ENCODE measurements at places on chromosomes 5 and 9.

GRCh38 chr5:159616952-159617351 lies 286.7 kb upstream of the IL12B start:
- DNase-seq = no peak

GRCh38 chr5:122219436-122220166 lies 90.3 kb downstream of the ZNF474 start:
- no peak for DNase-seq

GRCh38 chr5:154829589-154830218 lies 20.7 kb downstream of the FAXDC2 start:
- DNase-seq = peak; percentile 41

- no peak for DNase-seq
Measured at GRCh38 chr9:86494644-86495111, 140.5 kb upstream of the TUT7 start.

GRCh38 chr5:154258531-154259217 lies 68.1 kb downstream of the GALNT10 start:
- no peak for DNase-seq

GRCh38 chr5:168114444-168115017 lies 176.9 kb upstream of the WWC1 start:
- peak; percentile 23 for DNase-seq

DNA sequence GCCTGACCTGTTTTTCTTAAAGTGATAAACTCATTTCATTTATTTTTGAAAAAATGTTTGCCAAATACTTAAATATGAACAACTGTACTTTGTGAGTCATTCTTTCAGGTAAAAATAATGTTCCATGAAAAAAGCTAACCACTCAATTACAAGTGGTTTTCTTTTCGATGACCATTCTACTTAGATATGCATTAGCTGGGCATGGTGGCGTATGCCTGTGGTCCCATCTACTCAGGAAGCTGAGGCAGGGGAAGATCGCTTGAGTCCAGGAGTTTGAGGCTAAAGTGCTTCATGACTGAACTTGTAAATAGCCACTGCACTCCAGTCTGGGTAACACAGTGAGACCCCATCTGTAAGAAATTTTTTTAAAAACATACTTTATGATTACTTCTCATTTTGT lies 4.0 kb upstream of the WDR70 start:
- DNase-seq = no peak

DNA sequence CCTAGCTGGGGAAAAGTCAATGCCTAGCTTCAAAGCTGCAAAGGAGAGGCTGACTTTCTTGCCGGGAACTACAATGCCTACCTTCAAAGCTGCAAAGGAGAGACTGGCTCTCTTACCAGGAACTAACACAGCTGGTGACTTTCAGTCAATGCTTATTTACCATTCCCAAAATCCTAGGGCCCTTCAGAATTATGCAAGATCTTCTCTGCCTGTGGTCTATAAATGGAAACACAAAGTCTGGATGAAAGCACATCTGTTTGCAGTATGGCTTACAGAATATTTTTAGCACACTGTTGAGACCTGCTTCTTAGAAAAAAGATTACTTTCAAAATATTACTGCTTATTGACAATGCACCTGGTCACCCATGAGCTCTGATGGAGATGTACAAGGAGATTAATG lies 259.4 kb downstream of the PLK2 start:
- no peak for DNase-seq

DNA sequence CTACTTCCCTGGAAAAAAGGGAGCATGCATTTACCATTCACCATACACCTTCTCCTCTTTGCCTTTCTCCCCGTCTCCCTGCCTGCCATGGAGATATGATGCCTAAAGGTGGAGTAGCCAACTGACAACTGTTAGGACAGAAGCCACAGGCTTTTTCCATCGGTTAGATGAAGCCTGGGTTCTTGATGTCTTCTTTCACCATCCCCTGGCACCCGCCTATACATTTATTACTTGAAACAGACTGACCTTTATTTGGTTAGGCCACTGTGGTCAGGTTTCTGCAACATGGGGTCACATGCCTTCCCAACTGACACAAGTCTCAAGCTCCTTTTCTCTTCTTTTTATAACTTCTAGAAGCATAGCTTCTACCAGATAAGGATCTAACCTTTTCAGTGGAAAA lies 7.1 kb downstream of the LCP2 start:
- DNase-seq = no peak

DNA sequence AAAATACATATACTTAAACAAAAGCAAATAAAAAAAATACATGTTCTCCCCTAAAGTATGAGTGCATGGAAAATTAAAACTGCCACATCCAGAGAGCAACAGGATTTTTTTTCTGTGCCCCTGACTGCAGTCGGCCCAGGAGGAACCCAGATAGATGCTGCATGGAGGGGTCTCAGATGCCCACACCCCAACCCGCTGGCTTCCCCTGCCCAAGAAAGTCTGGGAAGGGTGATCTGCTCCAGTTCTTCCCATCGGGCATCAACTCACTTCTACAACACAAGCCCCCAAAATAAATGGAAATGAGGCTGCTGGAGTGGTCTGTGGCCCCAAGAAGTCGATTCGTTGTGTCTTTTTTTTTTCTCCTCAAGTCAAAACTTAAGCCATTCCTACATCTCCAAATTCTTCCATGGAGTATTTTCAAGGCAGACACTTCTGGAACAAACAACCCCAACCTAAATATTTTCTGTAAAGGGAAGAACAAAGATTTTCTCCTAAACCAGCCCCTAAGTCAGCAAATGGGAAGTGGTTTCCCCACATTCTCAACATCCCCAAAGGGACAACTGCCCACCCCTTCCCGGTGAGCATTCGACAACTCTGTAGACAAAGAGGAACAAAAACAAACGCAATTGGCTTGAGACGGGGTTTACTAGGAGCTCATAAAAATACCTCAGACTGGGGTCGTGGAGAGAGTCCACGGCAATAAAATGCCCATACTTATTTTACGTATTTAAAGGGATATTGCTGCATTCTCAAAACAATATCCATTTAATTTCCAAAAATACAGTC lies 46.7 kb downstream of the ROR2 start:
- DNase-seq = no peak

DNA sequence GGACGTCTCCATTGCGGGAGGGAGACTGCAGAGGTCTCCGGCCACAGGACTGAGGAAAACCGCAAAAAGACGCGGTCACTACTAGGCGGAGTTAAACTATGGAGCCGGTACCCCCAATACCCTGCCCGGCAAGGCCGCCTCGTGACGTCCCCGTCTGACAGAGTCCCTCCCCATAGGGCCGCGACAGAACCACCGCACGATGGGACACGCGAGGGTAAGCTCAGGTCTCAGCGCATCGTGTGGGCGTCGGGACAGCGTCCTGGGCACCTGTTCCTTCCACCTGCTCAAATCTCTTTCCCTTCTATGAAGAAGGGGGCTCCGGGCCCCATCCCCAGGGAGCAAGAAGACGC lies 35.2 kb upstream of the GLDC start:
- DNase-seq = peak; percentile 65

DNA sequence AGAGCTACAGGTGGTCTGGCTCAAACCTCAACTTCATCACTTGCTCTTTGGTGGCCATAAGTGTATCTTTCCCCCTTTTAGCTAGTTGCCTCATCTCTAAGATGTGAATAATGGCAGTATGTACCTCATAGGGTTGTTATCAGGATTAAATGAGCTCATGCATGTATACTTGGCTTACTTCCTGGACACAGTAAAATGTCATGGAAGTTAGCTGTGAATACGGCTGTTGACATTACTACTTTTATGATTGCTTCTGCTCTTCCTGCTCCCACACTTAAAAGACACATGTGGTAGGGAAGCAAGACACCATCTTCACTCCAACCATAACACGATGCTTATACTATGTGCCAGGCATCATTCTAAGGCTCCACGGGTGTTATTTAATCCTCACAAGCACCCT lies 114.5 kb upstream of the GPR151 start:
- no peak for DNase-seq

DNA sequence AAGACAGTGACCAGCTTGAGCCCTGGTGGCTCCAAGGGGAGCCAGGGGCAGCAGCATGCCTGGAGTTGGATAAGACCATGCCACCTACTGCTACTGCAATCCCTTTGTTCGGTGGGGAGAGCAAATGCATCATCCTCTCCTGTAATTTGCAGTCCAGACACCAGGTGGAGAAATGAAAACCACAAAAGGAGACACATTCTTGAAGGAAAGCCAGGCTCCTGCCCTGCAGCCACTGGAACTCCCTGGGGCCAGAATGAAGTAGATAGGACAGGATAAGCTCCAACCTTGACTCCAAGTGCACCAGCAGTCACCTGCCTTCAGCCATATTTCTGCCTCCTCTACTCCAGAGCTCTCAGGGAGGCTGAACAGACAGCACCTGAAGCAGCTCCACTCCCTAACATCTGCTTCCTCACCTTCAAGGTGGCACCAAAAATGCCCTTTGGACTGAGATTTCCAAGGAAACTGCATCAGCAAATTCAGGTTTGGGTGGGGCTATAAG lies 65.1 kb upstream of the IQGAP2 start:
- peak; percentile 68 for DNase-seq

DNA sequence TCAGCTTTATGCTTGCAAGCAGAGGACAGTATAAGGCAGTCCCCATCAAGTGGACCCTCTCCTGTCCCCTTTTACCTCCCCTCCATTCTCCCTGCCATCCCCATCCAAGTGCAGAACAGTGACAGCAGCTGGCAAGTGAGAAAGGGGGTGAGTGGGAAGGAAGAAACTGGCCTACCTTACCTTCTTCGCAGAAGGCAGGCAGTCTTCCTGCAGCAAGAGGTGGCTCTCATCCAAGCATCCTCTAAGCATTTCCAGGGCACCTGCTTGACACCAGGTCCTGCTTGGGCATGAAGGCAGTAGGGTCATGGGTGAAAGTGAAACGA lies 77.3 kb upstream of the SH3PXD2B start:
- DNase-seq = no peak

- DNase-seq = no peak
Measured at GRCh38 chr9:4167728-4168127, 132.1 kb downstream of the GLIS3 start.

GRCh38 chr9:138058181-138058580 lies 180.6 kb downstream of the CACNA1B start:
- no peak for DNase-seq

DNA sequence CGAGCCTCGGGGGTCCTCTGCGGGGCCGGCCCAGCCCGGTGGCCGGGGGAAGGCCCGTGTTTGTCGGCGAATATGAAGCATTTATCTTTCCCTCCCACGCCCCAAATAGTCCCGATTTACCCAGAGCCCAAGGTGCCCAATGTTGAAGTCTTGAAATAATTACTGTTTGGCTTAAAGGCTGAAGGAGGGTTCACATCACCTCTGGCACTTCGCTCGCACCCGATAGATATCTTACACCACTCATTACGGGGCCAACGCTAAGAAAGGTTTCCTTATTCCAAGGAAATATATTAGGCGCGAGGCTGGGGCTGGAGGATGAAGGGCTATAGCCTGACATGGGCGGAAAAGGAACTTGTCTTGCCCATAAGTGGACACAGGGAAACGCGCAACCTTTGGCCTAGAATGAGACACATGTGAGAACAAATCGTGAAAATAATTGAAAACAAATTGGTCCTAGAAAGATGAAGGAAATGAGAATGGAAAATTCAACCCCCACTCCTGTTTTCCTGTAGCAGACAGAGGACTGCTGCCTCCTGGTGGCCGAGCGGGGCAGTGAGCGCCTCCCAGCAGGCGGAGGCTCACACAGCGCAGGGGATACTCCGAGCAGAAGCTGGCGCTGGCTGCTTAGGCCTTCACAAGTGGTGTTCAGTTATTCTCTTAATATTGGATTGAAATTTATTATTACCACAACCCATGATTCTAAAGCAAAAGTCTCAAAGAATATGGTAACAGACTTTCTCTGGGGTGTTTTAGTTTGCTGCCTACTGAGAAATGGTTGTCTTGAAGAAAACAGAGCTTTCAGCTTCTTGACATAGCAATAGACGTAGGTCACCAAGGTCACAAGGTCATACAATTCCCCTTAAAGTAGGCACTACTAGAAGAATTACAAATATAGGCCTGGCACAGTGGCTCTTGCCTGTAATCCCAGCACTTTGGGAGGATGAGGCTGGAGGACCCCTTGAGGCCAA lies 7.9 kb downstream of the CCL21 start:
- DNase-seq = peak; percentile 82

GRCh38 chr9:128836509-128837145 lies 7.0 kb upstream of the SPOUT1 start:
- DNase-seq = no peak

DNA sequence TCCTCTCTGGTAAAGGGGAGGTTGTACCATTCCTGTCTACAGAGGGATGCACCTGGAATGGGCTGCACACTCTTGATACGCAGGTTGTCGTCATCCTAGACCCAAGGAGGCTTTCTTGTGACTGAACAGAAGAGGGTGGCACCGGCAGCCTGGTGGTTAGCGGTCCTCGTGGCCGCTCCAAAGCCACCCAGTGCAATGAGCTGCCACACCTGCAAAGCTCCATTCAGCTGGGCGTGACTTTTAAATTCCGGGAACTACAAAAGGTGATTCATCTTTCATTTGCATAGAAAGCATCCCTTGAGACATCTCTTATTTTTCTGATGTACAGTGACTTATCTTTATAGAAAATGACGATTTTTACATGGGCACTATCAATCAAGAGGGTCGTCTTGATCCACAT lies 286.1 kb upstream of the IRX1 start:
- no peak for DNase-seq

GRCh38 chr9:34417734-34418133 lies 40.6 kb downstream of the FAM219A start:
- DNase-seq = no peak

GRCh38 chr9:23088932-23089364 lies 642.3 kb downstream of the DMRTA1 start:
- DNase-seq = no peak

DNA sequence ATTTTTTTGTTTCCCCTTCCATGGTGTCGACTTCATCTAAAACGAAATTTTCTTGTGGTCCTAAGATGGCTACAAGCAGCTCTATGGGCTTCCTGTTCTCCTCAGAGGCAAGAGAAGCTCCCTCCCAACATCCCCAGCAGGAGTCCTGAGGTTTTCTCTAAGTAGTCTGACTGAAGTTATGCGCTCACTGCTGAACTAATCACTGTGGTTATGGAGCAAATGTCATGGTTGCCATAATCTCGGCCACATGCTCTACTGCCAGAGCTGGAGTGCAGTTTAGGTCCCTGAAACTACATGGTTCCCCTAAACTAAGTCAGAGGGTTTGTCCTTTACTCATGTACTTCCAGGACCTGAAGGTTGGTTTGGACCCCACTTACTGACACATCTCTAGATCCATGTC lies 68.0 kb upstream of the MAMDC2 start:
- DNase-seq = no peak

DNA sequence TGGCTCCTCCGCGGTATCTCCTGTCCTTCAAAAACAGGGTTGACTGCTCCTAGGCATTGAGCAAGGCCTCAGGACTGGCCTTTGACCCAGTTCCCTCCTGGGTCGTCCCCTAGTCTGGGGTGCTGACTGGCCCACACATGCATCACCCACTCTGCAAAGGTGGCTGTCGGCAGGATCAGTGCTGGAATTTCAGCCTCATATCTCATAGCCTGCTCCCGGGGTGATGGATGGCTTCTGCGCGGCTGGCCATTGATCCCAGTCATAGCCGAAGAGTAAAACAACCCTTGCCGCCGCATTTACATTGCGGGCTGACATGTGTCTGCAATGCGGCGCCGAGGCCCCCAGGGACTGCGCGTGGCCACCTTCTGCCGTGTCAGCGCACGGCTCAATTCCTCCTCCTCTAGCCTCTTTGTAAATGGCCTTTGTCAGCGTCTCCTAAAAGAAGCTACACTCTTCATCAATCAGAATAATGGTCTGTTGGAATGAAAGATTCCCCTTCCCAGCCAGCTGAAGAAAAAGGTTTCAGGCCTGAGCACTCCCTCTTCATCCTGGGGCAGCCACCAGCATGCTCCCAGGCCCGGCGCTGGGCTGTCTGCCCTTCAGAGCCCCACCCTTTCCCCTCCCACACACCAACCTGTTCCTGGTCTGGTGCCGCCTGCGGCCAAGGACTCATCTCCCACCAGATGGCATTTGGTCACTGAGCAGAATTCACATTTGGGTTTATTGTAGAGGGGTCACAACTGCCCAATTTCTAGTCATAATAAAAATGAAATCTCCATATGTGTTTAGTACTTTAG lies 159.0 kb downstream of the PJA2 start:
- DNase-seq = no peak

Measured in CD4-positive, alpha-beta T cell treated with Interleukin-12 subunit alpha and Interleukin-12 subunit beta, for 1 hour (primary cell).